ENCODE measurements at places on chromosomes 13 and 19.

DNA sequence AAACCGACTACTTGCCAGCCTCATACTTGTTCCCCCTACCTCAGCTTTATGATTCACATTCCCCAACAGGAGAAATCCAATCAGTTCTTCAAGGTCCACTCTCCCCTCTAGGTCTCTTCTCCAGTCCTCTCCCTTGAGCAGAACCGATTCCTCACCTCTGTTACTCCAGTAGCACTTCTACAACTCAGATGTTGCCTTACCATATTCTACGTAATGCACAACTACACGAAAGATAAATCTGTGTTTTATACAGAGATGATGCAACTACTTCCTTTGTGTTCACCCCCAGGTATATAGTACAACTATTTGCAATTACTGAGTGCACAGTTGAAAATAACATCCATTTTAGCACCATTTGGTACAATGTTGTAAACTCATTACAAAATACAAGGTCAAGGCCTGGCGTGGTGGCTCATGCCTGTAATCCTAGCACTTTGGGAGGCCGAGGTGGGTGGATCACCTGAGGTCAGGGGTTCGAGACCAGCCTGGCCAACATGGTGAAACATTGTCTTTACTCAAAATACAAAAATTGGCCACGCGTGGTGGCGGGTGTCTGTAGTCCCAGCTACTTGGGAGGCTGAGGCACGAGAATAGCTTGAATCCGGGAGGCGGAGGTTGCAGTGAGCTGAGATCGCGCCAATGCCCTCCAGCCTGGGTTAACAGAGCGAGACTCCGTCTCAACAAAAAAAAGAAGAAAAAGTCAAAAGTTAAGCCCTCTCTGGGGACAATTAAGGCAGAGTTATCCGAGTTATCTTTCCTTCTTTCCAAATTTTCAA is 2.8 kb upstream of the WBP4 start:
- no peak for DNase-seq

DNA sequence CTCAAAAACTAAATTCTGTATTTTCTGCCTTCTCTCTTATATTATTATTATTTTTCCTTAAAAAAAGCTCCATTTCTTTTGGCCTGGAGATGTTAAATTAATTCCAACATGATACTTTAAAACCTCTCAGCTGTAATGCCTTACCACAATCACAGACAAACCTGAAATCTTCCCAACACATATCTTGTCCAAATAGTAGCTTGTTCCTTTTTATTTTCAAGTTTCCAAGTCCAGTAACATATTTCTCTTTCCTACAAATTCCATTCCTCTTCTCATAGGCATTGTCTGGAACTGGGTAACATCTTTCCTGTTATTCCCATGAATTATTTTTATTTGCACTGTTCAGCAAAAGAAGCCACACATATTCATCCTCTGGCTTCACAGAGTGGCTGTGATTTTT is 137.0 kb downstream of the SLITRK6 start:
- no peak for DNase-seq

GRCh38 chr19:40200341-40201099 is 9.3 kb downstream of the MAP3K10 start:
- no peak for DNase-seq

DNA sequence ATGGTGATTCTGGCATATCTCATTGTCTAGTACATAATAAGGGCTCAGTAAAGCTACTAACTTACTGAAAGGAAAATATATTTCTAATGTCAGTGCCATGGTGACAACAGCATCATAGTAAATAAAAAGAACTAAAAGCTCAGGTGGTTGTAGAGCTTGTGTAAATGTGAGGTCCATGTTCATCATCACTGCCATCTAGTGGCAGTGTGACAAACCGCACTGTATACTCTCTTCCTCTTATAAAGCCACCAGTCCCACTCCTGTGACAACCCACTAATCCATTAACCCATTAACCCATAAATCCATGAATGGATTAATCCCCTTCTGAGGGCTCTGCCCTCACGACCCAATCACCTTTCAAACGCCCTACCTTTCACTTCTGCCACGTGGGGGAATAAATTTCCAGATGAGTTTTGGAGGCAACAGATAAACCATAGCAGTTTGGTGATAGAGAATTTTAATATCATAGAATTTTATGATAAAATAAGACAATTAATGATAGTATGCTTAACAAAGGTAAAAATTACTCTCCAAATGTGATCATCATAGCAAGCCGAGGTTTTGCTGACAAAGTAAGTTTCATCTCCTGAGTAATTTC is 160.4 kb upstream of the SGCG start:
- DNase-seq = no peak

DNA sequence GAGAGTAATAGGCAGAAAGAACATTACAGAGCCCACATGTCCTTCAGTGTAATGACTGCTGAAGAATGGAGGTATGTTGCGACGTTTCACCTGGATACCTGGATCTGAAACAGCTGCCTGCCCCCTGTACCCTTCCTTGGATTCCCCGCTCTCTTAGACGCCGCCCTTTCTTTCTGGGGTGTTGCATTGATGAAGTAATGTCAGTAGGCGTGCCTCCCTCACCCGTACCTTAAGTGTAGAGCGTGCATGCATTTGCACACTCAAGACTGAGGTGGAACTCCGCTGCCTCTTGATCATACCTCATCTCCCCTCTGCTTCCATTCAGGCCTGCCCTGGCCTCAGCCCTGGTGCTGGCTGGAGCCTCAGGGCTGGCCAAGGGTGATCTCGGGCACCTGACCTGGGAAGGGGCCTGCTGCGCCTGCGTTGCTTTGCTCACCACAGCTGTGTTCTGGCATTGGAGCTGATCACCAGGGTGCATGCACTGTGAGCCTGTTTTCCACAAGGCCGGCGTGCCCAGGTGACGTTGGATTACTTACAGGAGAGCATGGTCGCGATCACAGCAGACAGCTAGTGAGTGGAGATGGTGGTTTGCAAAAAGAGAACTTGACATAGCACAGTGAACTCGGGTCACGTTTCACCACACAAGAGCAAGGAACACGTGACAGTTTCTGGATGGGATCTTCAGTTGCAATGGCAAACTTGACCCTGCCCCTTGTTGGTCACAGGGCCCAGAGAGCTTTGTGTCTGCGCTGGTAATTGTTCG is 99.0 kb downstream of the ARHGEF7 start:
- no peak for DNase-seq

DNA sequence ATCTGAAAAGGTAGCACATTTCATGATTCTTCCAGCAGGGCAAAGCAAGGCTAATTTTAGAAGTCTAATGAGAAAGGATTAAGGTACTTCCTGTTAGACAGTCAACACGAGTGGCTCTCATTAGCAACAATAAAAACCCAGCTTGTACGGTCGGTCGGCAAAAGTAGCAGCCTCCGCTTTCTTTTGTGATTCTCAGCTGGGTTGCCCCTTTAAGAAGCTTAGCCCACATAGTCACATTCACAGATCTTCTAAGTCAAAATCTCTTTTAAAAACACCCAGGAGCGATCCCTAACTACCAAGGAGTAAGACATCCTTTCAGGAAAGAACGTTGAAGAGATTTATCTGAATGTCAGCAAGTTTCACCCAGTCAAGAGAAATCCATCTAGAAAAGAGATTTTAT is 684.8 kb downstream of the DIAPH3 start:
- no peak for DNase-seq

GRCh38 chr13:109274188-109274821 is 512.1 kb downstream of the IRS2 start:
- DNase-seq = no peak

- no peak for DNase-seq
Measured at GRCh38 chr13:80214521-80214991, 126.4 kb downstream of the SPRY2 start.

DNA sequence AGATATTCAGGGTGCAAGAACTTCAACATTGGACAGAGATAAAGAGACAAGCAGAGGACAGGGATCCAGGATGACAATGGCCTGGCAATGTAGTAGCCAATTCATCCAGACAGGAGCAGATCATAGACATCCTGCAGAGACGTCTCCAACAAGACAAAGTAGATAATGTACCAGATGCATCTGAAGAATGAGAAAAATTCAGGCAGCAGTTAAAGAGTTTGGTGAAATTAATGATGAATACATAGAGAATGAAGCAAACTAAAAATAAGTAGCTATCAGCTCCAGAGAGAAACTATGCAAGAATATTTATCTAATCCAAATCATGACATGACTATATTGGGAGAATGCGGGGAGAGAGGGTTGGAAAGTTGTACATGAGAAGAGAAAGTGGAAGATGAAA is 278.4 kb upstream of the DACH1 start:
- DNase-seq = no peak

- DNase-seq = no peak
Measured at GRCh38 chr13:73290844-73291243, 232.0 kb downstream of the KLF5 start.

GRCh38 chr19:9969688-9969975 is 33.3 kb upstream of the OLFM2 start:
- no peak for DNase-seq

DNA sequence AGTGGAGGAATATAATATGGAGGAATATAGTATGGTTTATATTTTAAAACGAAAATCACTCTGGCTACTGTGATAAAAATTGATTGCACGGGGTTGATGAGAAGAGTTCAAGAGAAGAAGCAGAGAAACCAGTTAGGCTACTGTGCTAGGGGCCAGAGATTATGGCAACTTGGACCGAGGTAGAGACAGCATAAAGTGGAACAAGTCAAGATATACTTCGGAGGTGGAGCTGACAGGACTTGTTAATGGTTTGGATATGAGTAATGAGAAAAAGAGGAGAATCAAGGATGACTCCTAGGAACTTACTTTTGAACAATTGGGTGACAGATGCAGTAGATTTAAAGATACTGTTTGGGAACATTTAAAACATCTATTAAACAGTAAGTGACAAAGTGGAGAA is 6.6 kb upstream of the WDFY2 start:
- no peak for DNase-seq

DNA sequence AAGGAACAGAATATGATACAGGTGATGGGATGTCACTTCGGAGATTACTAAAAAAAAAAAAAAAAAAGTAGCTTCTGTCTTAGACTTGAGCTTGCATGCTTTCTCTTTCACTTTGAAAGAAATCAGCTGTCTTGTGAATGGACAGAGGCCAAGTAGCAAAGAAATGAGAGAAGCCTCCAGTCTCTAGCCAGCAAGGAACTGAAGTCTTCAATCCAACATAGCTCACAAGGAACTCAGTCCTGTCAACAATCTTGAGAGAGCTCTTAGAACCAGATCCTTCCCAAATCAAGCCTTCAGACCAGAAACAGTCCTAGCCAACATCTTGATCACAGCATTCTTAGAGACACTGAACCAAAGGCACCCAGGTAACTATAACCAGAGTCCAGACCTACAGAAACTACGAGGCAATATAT is 7.7 kb downstream of the N4BP2L2 start:
- no peak for DNase-seq

GRCh38 chr13:59706101-59706976 is 457.4 kb downstream of the DIAPH3 start:
- no peak for DNase-seq

DNA sequence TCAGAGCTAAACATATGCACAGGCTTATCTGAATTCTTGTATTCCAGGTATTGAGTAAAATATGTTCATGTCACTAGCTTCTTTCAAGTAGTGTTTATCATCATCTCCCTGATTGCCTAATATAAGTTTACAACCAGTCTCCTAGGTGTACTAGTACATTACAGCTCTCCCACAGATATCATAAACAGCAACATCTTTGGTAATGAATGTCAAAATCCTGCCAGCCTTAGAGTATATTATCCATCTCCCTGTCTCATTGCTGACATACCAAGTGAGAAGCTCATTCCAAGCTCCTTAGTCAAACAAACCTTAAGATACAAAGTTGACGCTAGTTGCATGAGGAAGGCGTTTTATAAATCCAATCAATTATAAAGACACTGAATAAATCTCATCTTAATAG is 689.1 kb upstream of the GPC6 start:
- DNase-seq = no peak

- DNase-seq = peak; percentile 80
Measured at GRCh38 chr19:44748426-44749254, at the start of gene BCL3. BCL3 (plus strand) TSS chr19:44748708; CDS start chr19:44748791, 83 bp downstream.

GRCh38 chr13:50290186-50290585 is 274.9 kb downstream of the KCNRG start:
- no peak for DNase-seq

DNA sequence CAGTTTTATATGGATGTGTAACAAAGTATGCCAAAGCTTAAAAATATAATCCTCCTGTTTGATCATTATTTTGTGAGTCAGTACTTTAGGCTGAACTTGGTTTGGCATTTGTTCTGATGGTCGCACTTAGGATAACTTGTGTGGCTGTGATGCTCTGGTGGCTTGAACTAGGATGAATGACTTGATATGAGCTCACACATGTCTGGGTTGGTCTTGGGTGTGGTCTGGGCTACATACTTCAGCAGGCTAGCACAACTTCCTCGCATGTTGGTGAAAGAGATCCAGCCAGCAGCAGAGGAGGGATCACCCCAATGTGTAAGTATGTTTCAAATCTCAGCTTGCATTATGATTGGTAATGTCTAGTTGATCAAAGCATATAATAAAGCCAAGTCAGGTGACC is 969.1 kb upstream of the PCDH9 start:
- DNase-seq = no peak

- no peak for DNase-seq
Measured at GRCh38 chr19:7789447-7789846, 26.4 kb downstream of the CLEC4M start.

GRCh38 chr19:15241259-15241910 is 9.1 kb upstream of the EPHX3 start:
- no peak for DNase-seq

DNA sequence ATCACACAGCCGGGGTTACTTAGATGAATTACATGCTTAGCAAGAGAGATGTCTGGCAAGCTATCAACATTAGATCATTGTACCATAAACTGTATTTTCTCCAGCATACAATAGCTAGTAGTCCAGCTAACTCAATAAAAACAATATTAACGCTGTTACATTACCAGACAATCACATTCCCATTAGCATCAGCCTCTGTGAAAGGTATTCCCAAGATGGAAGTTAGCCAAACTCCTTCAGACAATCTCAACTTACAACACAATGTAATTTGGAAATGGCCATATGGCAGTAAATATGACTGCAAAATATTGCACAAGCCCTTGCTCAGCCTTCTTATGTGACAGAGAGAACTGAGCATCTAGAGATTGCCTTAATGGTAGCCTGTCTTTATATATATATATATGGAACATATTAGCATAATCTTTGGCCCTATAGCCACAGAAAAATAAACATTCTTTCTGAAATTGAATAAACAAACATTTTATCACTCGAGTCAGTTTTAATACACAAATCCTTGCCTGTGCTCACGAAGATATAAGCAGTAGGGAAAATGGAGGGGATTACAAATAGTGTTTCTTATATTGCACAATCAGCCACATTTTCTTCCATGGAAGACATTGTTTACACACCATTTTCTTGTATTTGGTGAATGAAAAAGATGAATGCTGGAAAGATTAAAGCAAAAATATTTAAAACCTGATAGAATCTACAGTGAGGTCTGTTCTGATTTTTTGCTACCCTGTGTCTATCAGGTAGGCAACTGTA is 1060.5 kb downstream of the DIAPH3 start:
- DNase-seq = no peak

- DNase-seq = no peak
Measured at GRCh38 chr13:47708386-47708785, 292.7 kb downstream of the SUCLA2 start.

All from activated CD8-positive, alpha-beta memory T cell treated with anti-CD3 and anti-CD28 coated beads, Interleukin-2, amount 50 U/mL, for 48 hours (primary cell).